Gastrocnemius medialis (tissue), 4 donors: ENCODE measurements at places on chromosomes 5 and 9. TPM values are rescaled to one million over a fixed set of nuclear protein-coding genes. Genes with fewer than 3 reads are reported as not detected.

DNA sequence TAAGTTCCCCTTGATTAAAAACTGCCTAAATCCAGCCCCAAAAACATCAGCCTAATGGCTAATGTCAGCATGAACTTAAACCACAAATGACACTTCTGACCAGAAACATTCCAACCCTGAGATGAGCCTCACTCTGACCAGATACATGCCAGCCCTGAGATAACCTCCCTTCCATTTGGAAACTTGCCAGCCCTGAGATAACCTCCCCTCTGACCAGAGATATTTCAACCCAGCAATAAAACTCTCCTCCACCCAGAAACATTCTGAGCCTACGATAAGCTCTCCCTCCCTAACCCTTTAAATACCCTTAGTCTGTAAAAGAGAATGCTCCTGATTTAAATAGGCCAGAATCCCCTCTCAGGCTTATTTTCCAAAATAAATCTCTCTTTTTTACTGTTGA lies 1035.7 kb upstream of the NUDT12 start:
- H3K27ac ChIP-seq = no peak overlapping the region
- no peaks in the 10 kb centered on the region for H3K27me3 ChIP-seq
- H3K36me3 ChIP-seq = no peaks in the 10 kb centered on the region
- H3K4me1 ChIP-seq = no peaks in the 10 kb centered on the region
- H3K4me3 ChIP-seq = no peak overlapping the region

DNA sequence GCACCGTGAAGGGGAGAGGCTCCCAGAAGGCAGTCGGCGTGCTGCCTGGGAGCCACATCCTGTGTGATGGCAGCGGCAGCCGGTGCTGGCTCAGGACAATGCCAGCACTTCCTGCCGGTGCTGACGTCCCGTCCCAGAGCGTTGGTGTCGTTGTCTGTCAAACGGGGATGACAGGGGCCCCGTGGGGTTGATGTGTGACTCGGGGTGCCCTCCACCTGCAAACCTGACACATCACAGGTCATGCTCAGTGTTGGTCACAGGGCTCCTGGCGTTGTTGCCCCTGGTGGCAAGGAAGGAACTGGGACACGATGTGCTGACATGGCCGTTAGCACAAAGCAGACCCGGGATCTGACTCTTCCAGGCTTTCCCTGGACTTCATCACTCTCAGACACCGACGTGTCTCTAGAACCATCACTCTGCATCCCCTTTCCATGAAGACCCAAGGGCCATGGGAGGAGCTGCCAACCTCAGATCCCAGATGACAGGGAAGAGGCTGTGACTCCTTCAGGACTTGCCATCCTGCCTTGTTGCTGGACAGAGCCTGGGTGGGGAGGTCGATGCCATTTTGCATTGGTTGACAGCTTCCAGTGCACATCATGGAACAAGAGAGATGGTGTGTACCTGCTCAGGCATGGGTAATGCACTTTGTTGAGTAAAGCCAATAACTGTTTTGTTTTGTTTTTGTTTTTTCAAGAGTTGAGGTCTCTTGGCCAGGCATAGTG lies 21.5 kb downstream of the PLPP7 start:
- peaks cover 22% of the 10 kb centered on the region for H3K4me1 ChIP-seq
- no peaks in the 10 kb centered on the region for H3K36me3 ChIP-seq
- H3K27me3 ChIP-seq = no peaks in the 10 kb centered on the region
- peak overlapping the region; percentile 80 for H3K27ac ChIP-seq
- H3K4me3 ChIP-seq = no peak overlapping the region

The SLC6A19 gene
- 0.05 TPM for total RNA-seq

- no peaks in the 10 kb centered on the region for H3K27me3 ChIP-seq
- H3K27ac ChIP-seq = no peak overlapping the region
- DNase-seq = no peak
- H3K4me3 ChIP-seq = no peak overlapping the region
- peaks cover 4% of the 10 kb centered on the region for H3K4me1 ChIP-seq
Measured at GRCh38 chr5:171898386-171898785, 108.1 kb downstream of the FBXW11 start.

DNA sequence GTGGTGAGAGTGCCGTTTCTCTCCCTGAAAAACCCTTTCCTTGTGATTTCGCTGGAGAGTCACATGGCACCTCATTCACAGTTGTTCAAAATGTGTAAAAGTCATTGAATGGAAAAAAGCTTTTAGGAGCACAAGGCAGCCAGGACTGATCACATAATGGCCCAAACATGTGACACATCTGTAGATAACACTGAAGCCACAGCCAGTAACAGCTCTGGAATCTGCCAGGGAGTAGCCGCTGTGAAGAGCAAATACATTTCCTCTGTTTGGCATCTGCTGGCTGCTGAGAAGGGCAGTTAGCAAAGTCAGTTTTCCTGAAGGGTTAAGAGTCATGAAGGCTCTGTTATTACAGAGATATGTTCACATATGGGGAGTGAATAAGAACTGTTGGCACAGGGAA lies 271.8 kb downstream of the NNT start:
- H3K4me3 ChIP-seq = no peak overlapping the region
- no peaks in the 10 kb centered on the region for H3K36me3 ChIP-seq
- DNase-seq = no peak
- no peaks in the 10 kb centered on the region for H3K4me1 ChIP-seq

- H3K27ac ChIP-seq = no peak overlapping the region
- H3K36me3 ChIP-seq = no peaks in the 10 kb centered on the region
- no peaks in the 10 kb centered on the region for H3K27me3 ChIP-seq
- no peak overlapping the region for H3K4me3 ChIP-seq
- H3K4me1 ChIP-seq = no peaks in the 10 kb centered on the region
Measured at GRCh38 chr5:144469106-144469505, 298.4 kb downstream of the KCTD16 start.

The WDR31 gene
- not detected for total RNA-seq

GRCh38 chr5:41219658-41220269 lies 6.4 kb upstream of the C6 start:
- H3K36me3 ChIP-seq = no peaks in the 10 kb centered on the region
- H3K4me3 ChIP-seq = no peak overlapping the region
- H3K27ac ChIP-seq = no peak overlapping the region

The FABP6 gene
- not detected for total RNA-seq

DNA sequence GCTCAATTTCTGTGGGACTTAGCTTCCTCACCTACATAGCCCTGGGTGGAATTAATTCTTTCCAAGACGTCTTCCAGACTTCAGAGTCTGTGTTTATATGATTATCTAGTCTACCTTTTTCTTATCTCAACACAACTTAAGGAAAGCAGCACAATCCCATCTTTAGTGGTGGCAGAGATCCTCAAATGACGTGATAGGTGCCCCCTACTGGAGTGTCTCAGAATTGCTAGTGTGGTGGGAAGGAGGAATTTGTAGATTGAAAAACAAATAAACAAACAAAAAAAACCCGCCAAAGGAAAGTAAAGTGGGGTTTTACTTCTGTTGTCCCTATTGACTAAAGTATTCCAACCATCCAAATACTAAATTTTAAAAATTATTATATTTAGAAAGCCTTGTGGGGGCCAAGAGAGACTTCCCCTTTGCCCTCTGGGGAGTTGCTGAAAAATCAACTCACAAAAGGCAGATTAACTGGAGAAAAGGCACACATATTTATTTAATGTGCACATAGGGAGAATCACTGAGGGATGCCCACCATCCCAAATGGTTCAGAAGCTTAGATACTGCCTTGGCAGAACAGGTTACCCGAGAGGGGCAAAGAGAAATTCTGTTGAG lies 283.3 kb downstream of the TMEM167A start:
- no peaks in the 10 kb centered on the region for H3K36me3 ChIP-seq
- H3K4me3 ChIP-seq = no peak overlapping the region
- H3K4me1 ChIP-seq = peaks cover 3% of the 10 kb centered on the region
- no peak for DNase-seq
- H3K27me3 ChIP-seq = no peaks in the 10 kb centered on the region

DNA sequence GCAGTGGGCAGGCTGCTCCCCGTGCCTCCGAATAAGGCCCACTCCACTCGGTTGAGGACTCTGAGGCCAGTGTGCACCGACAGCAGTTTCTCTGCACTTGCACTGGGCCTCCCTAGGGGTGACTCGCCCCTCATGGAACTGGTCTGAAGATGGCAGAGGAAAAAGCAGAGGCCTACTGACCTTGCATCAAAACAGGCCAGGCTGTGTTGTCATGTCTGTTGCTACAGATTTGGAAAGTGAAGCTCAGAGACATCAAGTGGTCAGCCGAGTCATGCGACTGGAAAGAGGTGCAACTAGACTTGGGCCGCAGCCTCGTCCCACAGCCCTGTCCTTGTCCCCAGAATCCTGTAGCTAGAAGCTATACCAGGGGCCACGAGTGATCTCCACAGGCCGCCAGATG lies 78.3 kb downstream of the DCP2 start:
- H3K36me3 ChIP-seq = no peaks in the 10 kb centered on the region
- H3K27ac ChIP-seq = no peak overlapping the region
- no peaks in the 10 kb centered on the region for H3K4me1 ChIP-seq
- H3K4me3 ChIP-seq = no peak overlapping the region

The CCIN gene
- not detected for total RNA-seq
